Fibroblast of skin of left biceps (primary cell): ENCODE measurements at places on chromosomes 7 and 10.

DNA sequence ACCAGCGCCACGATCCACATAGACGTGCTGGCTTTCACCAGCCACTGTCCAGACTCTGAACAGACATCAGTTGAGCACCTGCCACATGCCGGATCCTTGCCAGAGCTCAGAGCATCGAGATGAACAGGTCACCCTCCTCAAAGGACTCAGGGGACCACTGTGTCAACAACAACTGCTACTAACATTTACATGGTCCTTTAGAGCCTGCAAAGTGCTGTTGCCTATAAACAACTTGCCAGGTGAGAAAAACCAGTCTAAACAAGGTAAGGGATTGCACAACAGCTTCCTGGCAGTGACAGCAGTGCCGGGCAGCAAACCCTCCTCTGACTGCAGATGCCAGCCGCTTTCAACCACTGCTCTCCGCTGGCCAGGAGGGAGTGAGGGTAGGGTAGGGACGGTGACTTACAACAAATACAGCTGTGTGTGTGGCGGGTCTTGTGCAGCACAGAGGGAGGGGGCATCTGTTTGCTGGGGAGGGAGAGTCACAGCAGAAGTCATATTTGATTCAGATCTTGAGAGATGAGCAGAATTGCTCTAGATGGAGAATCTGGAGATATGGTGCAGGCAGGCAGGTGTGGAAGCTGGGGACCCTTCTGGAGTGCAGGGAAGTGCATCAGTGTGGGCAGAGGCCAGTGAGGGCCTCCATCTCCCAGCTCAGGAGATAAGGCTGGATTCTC, 32.8 kb upstream of the RHEB start:
- no peak for DNase-seq

DNA sequence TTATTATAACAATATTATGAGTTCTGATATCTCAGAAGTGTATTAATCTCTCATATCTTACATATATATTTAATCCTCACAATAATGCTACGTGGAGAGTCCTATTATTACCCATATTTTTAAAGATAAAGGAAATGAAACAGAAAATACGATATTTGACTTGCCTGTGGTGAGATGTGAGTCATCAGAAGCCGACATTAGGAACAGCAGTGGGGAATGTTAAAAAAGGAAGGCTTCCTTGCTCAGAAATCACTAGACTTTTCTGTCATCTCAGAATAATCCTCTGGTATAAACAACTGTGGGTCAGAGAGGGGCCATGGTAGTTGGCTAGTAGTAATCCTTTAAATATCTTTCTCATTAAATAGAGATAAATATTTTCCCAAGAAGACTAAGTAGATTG, 402.3 kb upstream of the PCDH15 start:
- no peak for DNase-seq

- no peak for DNase-seq
Measured at GRCh38 chr10:11297136-11297535, 279.5 kb downstream of the CELF2 start.

- no peak for DNase-seq
Measured at GRCh38 chr7:133433165-133433812, 180.4 kb downstream of the EXOC4 start.

DNA sequence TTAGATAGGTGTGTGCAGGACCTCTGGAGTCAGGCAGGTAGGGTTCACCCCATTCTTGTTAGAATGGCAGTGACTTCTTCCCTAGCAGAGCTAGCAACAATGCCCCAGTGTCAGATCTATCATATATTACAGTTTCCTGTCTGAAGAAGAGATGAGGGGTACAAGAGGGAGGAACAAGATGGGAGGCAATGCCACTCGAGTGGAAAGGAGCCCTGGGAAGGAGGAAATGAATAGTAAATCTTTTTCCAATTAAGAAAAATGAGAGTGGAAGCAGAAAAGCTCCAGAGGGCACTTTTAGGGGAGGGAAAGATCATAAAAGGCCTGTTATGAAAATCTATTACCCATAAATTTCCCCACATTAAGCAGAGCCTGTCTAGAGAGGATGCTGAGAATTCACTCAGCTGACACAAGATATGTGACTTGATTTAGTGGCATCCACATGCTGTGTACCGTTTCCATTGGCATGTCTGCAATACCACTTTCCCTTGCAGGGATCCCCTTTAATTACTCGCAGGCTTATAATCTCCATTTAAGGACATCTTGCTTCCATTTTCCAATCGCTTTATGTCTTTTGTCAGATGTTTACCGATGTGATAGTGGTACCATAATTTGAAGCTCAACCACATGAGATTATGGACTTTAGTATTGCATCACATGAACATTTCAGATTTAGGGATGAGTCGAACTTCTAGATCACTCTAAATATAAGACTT, 70.0 kb upstream of the AGBL3 start:
- peak; percentile 65 for DNase-seq

DNA sequence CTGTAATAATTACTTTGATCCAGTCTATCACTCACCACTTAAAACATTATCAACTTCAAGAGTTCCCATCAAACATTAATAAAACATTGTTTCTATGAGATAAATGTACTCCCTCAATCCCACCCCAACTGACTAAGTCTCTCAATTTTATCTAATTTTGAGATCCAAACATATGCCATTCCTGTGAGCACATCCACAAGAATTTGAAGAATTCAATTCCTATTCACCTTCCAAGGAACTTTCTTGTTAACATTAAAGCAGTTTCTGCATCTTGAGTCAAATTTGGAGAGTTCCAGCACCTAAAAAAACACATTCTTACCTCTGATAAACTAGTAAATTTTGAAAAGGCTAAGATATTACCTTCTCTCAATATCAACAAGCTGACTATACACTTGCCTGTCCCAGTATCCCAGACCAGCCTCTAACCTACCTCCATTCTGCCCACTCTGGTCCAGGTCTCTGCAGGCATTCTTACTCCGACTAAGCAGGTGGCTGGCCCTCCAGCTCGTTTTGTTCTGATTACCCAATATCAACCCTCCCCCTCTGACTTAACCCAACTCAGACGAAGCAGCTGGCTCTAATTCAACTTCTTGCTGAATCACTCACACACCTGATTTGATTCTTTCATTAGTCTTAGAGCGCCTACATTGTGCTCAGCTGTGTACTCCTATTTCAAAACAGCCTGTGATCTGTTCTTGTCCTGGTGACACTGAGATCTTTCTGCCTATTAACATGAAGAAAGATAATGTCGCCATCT, 275.2 kb downstream of the IPMK start:
- DNase-seq: no peak

- DNase-seq: no peak
Measured at GRCh38 chr7:133274265-133274664, 21.4 kb downstream of the EXOC4 start.

GRCh38 chr10:78642269-78642816, 426.4 kb upstream of the ZMIZ1 start:
- DNase-seq: no peak

GRCh38 chr7:4687956-4688355, 5.9 kb downstream of the FOXK1 start:
- DNase-seq: no peak

- no peak for DNase-seq
Measured at GRCh38 chr10:125375210-125375609, 214.8 kb upstream of the CTBP2 start.

GRCh38 chr10:51683031-51683691, 16.2 kb downstream of the CSTF2T start:
- no peak for DNase-seq

DNA sequence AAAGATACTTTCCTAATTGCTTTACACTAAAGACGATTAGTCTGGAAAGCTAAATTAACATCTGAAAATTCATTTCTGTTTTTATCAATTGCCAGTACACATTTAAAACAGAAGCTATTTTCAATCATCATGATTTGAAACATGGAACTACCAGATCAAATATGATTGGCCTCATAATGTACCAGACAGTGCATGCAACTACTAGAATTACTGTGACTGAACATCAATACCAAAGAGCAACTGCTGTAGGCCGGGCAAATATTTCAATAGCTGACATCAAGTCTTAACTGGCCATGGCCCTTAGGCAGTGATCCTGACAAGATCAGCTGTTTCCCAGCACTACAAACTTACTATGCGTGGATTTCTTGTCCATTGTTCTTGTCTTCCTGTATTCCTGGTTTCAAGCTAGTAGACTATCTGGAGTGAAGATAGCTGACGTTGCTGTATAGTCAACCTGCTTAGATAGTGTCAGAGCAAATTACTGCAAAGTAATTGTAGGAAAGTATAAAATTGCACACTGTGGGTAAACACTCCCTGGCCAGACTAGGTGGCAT, 21.7 kb upstream of the WNT16 start:
- no peak for DNase-seq

- no peak for DNase-seq
Measured at GRCh38 chr7:44882899-44883298, 2.4 kb downstream of the PURB start.

- DNase-seq: no peak
Measured at GRCh38 chr7:155073922-155074321, 3.8 kb downstream of the HTR5A start.

DNA sequence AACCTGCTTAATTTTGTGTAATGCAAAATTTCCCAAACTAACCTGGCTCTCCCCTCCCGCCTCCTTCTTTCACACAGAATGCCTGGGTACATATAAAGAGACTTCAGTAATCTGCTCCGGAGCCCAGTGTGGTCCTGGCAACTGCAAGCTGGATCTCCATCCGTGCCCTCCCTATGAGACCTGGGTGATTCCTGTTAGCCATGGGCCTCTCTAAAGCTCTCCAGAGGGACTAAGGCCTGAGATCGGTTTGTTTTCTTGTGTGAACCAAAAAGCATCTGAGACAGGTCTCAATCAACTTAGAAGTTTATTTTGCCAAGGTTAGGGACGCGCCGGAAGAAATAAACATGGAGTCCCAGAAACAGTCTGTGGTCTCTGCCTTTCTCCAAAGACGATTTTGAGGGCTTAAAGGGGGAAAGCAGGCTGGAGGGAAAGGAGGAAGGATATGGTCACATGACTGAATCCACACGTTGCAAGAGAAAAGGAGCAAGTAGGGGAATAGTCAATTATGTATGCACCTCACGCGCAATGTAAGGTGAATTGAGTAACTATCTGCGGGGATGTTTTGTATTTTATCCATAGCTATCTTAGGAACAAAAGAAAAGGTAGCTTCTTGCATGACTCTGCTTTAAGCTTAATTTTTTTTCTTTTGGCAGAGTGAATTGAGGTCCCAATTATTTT, 46.2 kb upstream of the CCDC3 start:
- DNase-seq: no peak

GRCh38 chr10:22712211-22712955, 2.0 kb downstream of the PIP4K2A start:
- DNase-seq: no peak

- DNase-seq: no peak
Measured at GRCh38 chr7:91872069-91872468, 8.4 kb downstream of the MTERF1 start.

GRCh38 chr10:59078978-59079377, 97.5 kb upstream of the PHYHIPL start:
- DNase-seq: no peak

DNA sequence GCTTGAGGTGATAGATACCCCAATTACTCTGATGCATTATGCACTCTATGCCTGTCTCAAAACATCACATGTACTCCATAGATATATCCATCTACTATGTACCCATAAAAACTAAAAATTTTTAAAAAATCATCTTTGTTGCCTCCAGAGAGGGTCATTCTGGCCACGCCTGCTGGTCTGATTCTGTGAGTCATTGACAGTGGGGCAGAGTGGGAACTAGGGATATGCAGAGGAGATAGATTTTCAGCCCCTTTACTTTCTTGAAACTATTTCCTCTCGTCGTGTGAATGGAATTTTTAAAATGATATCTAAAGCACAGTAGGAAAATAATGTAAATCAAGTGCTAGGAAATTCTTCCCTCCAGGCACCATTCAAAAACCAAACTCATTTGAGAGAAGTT, 715.0 kb upstream of the NRP1 start:
- no peak for DNase-seq

DNA sequence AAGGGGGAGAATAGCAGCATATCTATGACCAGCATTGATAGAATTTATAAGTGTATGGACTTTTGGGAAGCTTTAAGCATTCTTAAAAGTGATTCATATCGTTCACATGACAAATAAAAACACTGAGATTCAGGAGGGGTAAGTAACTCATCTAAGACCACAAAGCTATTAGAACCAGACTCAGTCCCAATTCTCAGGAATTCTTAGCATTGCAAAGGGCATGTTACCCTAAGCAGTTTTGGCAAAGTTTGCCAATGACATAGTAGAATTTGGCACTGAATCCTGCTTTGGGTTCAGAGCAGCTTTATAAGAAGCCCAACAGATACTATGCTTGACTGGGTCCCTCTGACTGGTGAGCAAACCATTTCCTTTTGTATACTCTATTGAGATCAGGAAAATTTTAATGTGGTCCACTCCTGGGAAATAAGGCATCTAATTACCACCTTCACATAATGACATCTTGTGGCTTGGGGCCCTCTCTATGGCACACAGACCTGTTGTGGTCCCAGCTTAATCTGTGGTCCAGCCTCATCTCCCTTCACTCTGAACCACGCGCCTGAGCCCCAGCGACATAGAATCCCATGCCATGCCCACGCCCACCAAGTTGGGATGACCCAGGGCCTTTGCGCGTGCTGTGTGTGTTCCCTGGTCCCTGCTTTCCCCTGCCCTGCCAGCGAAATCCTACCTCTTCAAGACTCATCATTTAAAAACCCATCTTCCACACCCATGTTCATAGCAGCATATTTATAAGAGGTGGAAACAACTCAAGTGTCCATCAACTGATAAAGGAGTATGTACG, 37.5 kb upstream of the DOCK1 start:
- DNase-seq: peak; percentile 99

DNA sequence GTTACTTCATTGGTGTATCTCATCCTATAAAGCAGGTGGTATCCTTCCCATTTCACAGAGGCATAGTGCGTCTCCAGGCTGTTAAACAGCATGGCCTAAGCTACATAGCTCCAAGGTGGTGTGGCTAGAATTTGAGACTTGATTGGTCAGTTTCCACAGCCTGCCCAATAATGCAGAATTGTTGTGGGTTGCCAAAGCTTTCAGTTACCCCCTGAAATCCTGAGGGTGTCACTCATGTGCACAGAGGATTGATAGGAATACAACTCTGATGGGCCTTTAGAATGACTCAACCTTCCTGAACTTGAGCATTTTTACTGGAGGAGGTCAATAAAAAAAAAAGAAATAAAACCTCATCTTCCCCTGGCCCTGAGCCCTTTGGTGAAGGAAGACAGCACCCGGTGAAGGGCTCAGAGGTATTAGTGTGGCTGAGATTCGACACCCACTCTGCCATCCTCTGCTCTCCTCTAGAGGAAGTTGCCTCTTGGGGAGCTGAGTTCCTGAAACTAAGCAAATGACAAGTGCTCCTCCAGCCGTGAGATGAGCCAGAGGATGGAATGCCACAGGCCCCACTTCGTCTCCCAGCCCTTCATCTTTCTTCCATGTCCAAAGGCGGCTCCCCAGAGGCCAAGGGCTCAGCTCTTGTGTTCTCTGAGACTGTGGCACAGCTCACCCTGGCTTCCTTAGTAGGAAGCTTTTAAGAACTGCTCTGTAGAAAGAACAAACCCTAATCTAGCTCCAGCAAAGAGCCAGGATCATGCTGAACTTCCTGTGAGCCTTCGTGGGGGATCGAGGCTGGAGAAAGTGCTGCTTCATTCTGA, 1.0 kb downstream of the ACSL5 start:
- no peak for DNase-seq
